Skeletal muscle cell (primary cell): ENCODE measurements at places on chromosomes 3 and 15.

GRCh38 chr3:13891492-13892073 is 11.7 kb upstream of the WNT7A start:
- no peak for DNase-seq

DNA sequence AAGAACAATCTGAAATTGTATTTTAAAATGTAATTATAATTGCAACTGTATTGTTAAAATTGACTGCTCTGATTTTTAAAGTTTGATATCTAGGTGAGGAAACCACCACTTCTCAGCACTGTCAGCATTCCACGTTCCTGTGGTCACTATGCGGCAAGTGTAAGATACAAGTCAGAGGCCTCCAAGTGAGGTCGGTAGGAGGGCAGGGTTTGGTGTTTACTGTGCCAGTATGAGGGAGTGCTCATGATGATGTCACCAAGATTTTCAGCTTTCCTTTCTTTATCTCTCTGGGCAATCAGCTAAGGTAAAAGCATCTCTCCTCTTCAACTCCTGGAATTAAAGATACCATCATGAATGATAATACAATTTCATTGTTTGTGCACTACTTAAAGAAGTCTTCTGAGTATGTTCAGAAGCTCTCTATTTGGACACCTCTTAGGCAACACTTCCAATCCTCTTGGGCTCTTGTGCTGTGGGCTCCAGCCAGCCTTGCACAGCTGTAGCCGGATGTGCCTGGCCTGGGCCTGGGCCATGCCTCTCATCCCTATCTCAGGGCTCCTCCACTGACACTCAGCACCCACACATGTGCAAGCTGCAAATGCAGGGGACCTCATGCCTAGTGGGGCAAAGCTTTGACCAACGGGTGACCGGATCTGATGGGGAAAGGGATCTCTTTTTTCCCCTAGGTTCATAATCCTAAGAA is 42.9 kb downstream of the CCR3 start:
- DNase-seq, result no peak

GRCh38 chr3:160911411-160911810 is 155.4 kb downstream of the PPM1L start:
- no peak for DNase-seq

DNA sequence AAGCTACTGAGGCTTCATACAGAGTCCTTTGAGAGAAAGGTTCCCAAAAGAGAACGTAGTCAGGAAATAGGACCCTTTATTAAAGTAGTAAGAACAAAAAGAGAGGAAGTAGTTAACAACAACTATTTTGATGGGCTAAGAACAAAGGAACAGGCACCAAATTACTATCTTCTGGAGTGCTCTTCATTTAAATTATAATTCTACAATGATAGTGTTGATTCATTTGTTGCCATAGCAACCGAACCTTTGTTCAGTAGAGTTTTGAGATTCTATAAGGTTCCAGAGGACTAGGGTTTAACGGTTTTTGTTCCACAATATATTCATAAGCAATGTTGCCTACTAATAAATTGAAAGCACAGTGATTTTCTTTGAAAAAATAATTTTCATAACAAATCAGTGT is 78.8 kb downstream of the CMSS1 start:
- no peak for DNase-seq

- DNase-seq, result no peak
These were observed 64.9 kb upstream of the POLG start for GRCh38 chr15:89399238-89400115.

DNA sequence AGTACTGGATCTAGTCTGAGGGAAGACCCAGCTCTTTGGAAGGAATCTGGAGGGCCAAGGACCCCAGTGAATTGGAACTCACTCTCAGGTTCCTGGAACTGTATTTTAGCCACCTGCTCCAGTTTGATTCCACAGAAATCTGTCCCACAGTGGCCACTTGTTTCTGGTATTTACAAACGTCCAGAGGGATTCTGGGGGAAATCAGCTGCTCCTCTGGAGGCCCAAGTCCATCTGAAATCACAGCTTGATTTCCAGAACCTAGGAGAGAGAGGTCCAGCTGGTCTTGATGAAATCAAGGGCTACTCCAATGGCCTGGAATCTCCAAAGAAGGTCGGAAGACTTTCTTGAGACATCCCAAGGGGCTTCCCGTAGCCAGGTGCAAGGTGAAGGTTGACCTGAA is 132.3 kb upstream of the UMPS start:
- no peak for DNase-seq

DNA sequence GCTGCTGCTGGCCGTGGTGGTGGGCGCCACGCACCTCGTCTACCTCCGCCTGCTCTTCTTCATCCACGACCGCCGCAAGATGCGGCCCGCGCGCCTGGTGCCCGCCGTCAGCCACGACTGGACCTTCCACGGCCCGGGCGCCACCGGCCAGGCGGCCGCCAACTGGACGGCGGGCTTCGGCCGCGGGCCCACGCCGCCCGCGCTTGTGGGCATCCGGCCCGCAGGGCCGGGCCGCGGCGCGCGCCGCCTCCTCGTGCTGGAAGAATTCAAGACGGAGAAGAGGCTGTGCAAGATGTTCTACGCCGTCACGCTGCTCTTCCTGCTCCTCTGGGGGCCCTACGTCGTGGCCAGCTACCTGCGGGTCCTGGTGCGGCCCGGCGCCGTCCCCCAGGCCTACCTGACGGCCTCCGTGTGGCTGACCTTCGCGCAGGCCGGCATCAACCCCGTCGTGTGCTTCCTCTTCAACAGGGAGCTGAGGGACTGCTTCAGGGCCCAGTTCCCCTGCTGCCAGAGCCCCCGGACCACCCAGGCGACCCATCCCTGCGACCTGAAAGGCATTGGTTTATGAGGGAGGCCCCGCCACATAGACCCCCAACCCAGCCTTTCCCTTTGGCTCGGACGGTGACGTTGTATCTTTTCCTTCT is 1.1 kb downstream of the GPR27 start:
- DNase-seq, result no peak

DNA sequence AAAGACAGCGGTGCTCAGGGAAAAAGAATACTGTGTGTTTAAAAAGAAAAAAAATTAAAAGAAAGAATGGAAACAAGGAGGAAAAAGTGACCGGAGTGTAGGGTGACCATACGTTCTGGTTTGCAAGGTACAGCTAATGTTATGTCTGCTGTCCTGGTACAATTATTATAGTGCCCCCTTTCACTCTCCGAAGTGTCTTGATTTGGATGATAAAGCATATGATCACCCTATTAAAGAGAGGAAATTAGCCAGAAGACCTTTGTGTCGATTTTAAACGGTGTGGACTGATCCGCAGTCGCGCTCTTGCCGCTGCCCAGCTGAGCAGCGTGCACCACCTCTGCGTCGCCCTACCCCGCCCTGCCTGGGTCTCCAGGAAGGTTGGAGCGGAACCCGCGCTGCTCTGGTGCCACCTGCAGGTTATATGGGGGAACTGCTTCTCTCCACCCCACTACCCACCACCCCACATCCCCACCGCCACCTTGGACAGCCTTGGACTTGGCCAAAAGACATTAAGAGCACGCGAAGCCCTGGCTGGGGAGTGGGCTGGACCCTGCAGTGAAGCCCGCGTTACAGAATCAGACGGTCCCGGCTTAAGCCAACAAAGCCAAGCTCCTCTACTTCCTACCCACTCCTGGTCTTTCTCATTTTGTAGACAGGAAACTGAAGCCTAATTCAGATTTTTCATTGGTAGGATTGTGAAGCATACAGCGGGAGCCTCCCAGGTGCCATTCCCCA is 41.2 kb upstream of the UBE2Q2 start:
- no peak for DNase-seq

DNA sequence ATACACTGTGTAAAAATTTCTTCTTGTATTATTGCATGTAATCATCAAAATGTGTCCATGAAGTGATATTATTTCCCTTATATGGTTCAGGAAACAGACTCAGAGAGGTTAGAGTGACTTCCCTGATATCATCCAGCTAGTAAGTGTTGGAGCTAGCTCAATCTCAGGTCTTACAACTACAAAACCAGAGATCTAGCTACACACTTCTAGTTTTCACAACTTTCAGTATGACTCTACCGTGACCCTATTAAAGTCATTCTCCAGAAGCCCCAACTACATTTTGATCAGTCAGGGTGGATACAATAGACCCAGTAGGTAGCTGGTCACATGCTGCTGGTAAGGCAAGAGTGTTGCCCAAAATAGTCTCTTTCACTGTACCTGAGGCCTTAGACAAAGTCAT is 165.3 kb downstream of the GOLIM4 start:
- no peak for DNase-seq

DNA sequence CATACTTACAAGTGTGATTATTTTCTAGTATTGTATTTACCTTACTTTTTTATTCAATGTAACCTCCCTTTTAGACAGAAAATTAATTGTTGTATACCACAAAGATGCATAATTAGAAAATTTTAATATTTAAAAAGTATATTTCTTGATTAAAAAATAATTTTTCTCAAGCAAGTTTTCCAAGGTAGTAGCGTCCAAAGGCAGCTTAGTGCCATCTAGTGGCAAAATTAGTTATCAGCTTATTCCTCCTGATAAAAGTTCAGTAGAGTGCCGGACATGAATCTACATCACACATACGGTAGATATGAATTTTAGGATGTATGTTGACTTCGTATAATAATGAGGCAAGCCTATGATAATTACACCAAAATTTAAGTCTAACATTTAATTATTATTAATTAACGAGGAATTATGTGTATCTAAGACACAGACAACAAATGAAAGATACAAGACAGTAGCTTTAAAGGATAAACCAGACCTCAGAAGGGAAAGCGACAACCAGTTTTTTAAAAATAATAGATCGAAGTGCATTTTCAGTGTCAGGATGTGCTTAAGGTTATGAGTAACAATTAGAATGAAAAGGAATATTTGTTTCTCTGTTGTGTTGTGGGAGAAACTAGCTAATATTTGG is 405.9 kb downstream of the ROBO1 start:
- DNase-seq, result no peak

DNA sequence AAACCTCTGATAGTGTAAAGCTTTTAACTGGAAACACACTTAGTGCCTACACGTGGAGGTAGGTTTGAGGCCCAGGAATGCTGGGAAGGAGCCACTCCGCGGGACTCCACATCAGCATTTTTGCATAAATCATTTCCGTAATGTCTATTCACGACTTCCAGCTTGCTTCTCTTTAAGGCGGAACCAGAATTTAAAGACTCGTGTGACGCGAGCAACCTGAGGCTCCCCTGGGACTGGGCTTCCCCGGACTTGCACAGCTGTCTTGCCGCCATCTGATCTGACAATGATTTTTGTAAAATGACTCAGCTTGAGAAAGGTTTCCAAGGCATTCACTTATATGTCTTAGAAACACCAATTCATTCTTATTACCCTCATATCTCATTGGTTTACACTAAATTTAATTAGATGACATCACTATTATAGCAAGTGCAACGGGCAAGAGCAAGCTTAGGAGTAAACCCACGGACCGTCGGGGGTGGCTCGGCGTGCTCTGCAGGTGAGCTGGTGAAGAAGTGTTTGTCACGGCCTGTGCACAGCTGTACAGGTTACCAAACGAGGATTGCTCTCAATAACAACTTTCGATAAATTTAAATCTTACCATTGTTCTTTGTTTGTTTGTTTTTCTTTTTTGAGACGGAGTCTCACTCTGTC is 95.2 kb downstream of the CHSY1 start:
- peak; percentile 79 for DNase-seq

DNA sequence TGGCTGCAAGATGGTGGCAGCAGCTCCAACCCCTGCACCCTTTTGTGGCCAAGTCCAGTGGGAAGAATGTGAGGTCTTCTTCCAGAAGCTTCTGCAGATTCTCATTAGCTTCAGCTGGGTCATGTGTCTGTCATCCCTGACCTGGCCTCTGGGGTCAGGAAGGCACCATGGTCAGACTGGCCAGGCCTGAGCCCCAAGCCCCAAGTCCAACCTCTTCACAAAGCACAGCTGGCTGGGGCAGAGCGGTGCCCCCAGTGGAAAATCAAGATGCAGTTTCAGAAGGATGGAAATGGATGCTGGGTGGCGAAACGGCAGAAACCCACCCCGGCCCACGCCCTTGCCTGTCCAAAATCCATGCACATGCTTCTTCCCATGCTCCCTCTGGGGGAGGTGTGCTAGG is 15.9 kb upstream of the GATA2 start:
- DNase-seq, result no peak
